ENCODE measurements at places on chromosomes 3 and 15.

- DNase-seq: no peak
These were observed at the start of gene CSPG4 for GRCh38 chr15:75712668-75713337. Gene CSPG4, minus strand, starts transcription at chr15:75712848. Its CDS starts 93 bp downstream, at chr15:75712755.

GRCh38 chr3:116084999-116085791, 360.1 kb downstream of the LSAMP start:
- no peak for DNase-seq

GRCh38 chr15:38226608-38227266, 25.9 kb upstream of the SPRED1 start:
- DNase-seq: peak; percentile 30

DNA sequence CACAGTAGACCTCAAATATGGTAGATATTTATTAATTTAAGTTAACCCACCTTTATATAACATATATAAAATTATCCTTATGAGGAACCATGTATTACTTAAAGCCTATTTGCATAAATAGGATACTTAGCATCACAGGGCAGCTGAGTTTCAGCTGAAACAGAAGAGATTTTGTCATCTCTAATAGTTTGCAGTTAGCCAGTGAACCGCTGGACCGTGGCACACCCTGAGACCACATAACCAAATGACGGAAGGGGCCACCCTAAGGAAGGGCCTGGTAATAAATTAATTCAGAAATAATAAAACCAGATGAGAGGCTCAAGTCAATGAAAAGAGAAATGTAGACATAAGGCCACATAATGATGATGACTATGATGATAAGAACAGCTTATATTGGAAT, 107.7 kb downstream of the MYO5A start:
- no peak for DNase-seq

DNA sequence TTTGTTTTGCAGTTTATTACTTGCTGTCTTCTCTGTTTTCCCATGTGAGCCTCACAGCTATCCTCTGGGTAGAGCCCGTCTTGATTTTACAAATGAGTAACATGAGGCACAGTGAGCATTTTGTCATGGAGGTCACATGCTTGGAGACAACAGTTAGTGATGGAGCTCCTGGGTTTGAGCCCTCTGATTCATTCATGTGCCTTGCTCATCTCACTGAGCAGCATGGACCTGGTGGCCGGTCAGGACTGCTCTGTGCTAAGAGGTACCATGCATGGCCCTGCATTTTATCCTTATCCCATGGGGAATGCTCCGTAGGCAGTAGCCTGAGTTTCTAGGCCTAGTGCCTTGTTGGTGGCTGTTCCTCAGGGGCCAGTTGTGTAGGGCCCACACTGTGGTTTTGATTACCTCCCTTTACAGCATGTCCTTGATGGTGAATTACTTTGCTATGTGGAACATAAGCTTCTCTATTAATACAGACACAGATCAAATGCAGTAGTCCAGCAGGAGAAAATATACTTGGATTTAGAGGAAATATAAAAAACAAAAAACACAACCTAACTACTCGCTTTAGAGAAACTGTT, 35.6 kb downstream of the MAP2K5 start:
- no peak for DNase-seq

GRCh38 chr3:149179220-149179619, 42.4 kb downstream of the CP start:
- DNase-seq: peak; percentile 44

GRCh38 chr15:45187894-45188830, at the start of gene SHF:
Gene SHF, minus strand, starts transcription at chr15:45187966. Its CDS starts 15 bp downstream, at chr15:45187951.
- peak; percentile 21 for DNase-seq

DNA sequence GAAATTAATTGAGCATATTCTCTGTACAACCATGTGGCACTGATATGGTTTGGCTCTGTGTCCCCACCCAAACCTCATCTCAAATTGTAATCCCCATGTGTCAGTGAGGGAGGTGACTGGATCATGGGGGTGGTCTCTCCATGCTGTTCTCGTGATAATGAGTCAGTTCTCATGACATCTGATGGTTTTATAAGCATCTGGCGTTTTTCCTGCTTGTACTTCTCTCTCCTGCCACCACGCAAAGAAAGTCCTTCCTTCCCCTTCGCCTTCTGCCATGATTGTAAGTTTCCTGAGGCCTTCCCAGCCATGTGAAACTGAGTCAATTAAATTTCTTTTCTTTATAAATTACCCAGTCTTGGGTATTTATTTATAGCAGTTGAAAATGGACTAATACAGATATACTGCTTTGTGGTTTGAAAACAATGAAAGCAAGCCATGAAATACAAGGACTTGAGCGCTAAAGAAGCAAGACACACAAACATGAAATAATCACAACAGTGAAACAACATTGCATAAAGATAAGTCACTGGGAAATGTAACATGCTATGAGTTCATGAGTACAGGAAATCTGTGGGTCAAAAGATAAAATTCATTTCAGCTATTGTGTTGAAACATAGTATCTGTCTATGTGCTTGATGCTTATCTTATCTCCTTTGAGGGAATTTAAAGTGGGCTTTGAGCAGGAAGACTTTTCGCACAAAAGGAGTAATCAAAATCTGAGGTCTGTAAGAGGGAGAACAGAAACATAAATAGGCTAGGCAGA, 288.7 kb downstream of the GBE1 start:
- no peak for DNase-seq

DNA sequence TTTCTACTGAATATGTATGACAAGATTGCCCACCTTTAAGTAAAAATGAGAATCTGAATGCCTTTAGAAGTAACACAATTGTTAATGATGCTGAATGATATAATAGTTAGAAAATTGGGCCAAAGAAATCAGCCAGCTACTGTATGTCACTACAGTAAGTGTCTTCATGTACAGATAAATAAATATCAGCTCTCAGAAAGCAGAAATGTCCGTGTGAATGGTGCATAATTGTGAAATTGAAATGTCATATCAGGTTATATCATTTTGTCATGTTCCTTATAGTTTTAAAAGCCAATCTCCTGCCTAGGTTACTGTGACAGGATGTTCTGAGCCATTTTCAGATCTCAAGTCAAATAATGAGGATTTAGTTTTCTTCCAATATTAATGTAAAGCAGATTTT, 90.6 kb upstream of the SNTN start:
- DNase-seq: no peak

DNA sequence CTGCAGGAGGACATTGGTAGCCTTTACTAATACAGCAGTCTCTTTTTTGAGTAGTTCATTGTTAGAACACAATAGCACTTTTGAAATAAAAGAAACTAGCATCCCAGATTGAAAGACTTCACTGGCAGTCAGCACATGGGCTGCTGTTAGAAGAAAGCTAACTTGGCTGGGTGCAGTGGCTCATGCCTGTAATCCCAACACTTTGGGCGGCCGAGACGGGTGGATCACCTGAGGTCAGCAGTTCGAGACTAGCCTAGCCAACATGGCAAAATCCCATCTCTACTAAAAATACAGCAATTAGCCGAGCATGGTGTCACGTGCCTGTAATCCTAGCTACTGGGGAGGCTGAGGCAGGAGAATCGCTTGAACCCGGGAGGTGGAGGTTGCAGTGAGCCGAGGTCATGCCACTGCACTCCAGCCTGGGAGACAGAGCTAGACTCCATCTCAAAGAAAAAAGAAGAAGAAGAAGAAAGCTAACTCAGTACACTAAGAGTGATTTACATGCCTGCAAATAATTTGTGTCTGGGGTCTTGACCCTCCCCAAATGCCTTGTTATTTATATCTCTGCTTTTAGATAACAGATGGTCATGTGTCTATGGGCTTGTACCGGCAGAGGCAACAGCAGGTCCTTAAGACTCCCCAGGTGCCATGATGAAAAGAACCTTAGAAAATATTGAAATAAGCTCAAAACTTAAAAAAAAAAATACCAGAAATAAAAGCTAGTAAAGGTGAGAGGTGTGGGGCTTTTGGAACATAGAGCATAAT, 9.7 kb downstream of the TPM1 start:
- no peak for DNase-seq

- DNase-seq: no peak
These were observed 1.4 kb downstream of the LOXL1 start for GRCh38 chr15:73927476-73928240.

DNA sequence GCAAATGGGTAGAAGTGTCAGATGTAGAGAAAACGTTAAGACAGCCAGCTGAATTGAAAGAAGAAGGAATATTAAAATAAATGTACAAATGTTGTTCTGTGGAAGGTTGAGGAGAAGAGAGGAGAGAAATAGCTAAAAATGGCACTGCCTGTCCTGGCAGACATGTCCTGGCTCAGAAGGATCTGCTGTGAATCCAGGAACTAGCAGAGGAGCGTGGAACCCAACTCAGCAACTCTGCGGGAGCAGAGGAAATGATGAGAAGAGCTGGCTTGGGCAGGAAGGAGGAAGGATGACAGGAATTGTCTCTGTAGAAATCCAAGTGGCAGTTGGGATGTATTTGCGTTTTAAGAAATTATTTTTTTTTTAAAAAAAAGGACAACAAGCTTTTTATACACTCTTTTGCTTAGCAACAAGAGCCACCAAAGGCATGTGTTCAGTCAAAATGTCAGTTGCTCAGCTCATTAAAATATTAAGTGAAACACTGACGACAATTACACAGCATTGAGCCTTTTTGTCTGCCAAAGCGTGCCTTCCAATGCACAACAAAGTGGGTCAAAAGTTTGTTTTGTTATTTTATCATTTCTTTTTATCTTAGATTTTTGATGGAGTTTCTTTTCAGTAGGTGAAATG, 16.1 kb downstream of the NANOGP8 start:
- no peak for DNase-seq

DNA sequence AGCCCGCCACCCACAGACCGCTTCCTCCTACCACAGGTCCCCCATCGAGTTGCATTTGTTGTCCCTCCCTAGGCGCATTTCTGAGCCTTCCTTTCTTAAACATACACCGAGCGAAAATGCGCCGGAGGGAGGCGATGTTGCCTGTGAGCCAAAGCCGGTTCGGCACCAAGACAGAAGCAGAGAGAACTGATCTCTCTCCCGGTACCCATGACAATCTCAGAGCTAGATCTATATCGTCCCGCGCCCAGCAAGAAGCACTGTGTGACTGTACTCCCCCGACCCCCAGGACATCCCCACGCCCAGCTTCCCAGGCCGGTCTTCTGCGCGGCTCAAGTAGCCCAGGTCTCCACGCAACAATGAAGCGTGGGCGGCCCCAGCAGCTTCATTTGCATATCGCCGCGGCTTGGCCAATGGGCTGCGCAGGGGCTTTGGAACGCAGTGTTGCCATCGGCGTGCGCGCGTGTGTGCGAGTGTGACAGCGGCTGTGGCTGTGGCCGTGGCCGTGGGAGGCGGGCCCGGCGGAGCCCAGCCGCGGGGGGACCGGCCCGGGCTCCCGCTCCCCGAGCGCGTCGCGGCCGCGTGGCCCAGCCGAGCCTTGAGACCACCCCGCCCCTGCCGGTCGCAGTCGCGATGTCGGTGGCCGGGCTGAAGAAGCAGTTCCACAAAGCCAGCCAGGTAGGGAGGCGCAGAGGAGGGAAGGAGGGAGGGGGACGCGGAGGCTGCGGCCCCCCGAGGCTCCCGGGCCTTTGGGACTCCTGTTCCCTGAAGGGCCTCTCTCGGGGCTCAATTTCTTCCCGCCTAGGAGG, at the start of gene SH3GL3:
Gene SH3GL3 (plus strand): TSS at position 438 of the 806 bp plus-strand sequence. CDS start 193 bp downstream, at position 631.
- no peak for DNase-seq

DNA sequence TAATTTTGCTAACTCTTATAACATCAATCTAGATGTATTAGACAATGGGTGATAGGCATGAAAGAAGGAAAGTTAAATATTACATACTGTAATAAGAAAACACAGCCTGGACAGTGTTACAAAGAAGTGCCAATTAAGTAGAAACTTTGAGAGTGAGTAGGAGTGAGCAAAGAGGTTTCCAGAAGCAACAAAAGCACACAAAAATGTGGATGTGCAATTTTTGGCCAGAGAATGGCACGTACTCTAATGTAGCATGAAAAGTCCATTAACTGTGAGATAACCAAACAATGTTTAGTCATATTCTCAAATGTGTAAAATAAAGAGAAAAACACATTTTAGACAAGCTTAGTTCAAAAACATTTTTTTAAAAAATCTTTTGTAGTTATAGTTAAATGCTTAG, 567.3 kb downstream of the ROBO1 start:
- no peak for DNase-seq

DNA sequence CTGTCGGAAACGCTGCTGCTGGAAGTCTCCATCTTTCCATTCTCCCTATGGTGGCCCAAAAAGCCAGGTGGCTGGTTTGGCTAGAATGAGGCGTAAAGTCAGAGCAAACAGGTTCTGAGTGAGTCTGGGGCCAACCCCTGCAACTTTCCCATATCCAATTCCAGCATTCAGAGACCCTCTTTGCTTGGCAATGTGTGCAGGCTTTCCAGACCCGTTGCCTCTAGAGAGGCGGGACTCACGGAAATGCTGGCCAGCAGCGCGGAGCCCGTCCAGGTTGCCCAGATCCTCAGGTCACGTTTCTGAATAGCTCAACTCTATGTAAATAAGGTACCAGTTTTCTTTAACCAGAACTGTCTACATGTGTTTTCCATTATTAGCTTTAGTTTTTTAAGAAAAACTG, 68.0 kb downstream of the VGLL4 start:
- no peak for DNase-seq

DNA sequence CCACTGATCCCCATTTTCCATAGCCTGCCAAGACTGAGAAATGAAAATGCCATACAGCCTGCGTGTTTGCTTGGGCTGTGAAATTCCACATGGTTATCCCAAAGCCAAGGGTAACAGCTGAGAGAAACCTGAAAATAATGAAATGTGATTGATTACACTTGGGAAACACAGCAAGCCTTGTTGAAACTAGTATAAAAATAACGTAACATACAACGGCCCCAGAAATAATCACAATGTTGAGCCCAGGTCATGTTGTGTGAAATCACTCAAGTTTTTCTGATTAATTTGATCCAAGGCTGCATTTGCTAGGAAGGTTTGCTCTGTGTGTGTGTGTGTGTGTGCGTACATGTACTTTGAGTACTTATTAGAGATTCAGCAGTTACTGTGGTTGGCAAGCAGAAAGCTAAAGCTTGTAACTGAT, 269.0 kb downstream of the OXSM start:
- no peak for DNase-seq
